Fibroblast of lung (primary cell): ENCODE measurements at places on chromosomes 12 and 14. TPM values are rescaled to one million over a fixed set of nuclear protein-coding genes. Genes with fewer than 3 reads are reported as not detected.

- peaks cover 15% of the 10 kb centered on the region for H3K36me3 ChIP-seq
- H3K27ac ChIP-seq, result no peak overlapping the region
These were observed 125.6 kb upstream of the RTL1 start for GRCh38 chr14:101028971-101029667.

DNA sequence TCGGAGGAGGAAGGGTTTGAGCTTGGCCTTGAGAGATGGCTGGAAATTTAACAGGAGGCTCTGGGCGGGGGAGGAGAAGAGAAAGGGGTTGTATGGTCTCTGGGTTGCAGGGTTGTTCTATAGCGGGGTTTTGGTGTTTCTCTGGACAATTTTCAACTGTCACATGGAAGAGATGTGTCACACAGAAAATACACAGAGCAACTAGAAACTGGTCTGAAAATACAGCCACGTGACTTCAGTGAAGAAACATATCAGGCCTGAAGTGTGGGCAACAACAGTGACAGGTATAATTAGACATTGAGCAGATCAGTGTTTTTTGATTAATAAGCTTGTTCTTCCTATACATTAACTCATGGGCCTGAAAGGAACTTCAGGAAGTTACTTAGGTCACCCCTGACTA, 205.3 kb upstream of the HMGA2 start:
- H3K27ac ChIP-seq, result no peak overlapping the region
- H3K4me1 ChIP-seq, result peaks cover 21% of the 10 kb centered on the region
- no peaks in the 10 kb centered on the region for H3K36me3 ChIP-seq
- no peak for DNase-seq
- H3K4me3 ChIP-seq, result no peak overlapping the region
- no peaks in the 10 kb centered on the region for H3K27me3 ChIP-seq

Gene GLIPR1
- polyA plus RNA-seq, result 186 and 245 TPM in 2 replicates

Gene OR6J1
- not detected in 2 replicates for polyA plus RNA-seq

Gene SETD1B
- polyA plus RNA-seq, result 1.2 and 1.7 TPM in 2 replicates

DNA sequence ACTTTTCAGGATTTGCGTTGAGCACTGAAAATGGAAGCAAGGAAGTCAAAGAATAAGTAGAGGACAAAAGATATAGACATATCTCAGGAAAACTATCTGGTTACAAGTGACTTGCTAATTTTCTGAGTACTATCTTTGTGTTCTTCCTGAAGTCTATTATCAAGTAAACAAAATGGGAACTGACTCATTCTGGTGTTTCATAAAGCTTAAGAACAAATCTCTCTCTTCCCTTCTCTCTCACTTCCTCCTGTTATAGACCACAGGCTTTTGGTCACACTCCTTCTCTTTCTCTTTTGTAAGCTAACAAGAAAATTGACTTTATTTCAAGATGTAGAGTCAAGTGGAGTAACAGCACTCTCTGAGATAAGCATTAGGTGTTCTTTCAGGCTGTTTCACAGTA, 406.6 kb upstream of the SYT1 start:
- no peak overlapping the region for H3K27ac ChIP-seq
- no peaks in the 10 kb centered on the region for H3K4me1 ChIP-seq
- no peaks in the 10 kb centered on the region for H3K36me3 ChIP-seq

Gene DACT1
- polyA plus RNA-seq, result 8.8 and 10.6 TPM in 2 replicates

- peak overlapping the region; percentile 67 for H3K27ac ChIP-seq
- H3K4me3 ChIP-seq, result no peak overlapping the region
- no peaks in the 10 kb centered on the region for H3K27me3 ChIP-seq
- peaks cover 1% of the 10 kb centered on the region for H3K36me3 ChIP-seq
These were observed 28.8 kb downstream of the ATXN2 start for GRCh38 chr12:111570084-111570961.

Gene GLS2
- polyA plus RNA-seq, result 0.03 and 0.08 TPM in 2 replicates

GRCh38 chr12:108939594-108939993, 59.7 kb downstream of the DAO start:
- peaks cover 10% of the 10 kb centered on the region for H3K27me3 ChIP-seq
- H3K27ac ChIP-seq, result no peak overlapping the region
- no peaks in the 10 kb centered on the region for H3K36me3 ChIP-seq
- H3K4me3 ChIP-seq, result no peak overlapping the region
- H3K4me1 ChIP-seq, result no peaks in the 10 kb centered on the region
- DNase-seq, result peak; percentile 6

Gene FLRT2
- polyA plus RNA-seq, result 4.6 and 10.5 TPM in 2 replicates

DNA sequence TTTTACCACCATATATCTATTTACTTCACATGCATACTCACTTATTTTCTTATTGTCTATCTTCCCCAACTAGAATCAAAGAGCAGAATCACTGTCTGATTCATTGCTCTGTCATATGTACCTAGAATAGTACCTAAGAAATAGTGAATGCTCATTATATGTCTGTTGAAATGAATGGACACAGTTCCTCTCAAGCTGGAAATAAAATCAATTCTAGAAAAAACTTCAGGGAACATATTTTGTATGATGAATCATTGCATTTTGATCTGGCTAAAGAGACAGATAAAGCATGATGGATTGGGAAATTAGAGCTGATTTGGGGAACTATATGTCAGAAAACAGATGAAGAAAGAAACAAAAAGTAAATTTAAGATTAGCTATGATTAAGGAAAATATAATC, 623.3 kb downstream of the C12orf50 start:
- H3K27me3 ChIP-seq, result no peaks in the 10 kb centered on the region
- H3K4me1 ChIP-seq, result no peaks in the 10 kb centered on the region
- H3K4me3 ChIP-seq, result no peak overlapping the region
- peak; percentile 27 for DNase-seq

Gene CD163
- 0.03 TPM in 1 of 2 replicates, not detected in the other for polyA plus RNA-seq

Gene NTF3
- 11.2 and 12.5 TPM in 2 replicates for polyA plus RNA-seq

Gene DGLUCY
- 26.7 and 33.7 TPM in 2 replicates for polyA plus RNA-seq

Gene PAH
- polyA plus RNA-seq, result not detected in 2 replicates

- peaks cover 2% of the 10 kb centered on the region for H3K4me1 ChIP-seq
- peaks cover 5% of the 10 kb centered on the region for H3K27me3 ChIP-seq
- peak overlapping the region; percentile 43 for H3K4me3 ChIP-seq
- H3K27ac ChIP-seq, result no peak overlapping the region
- peak; percentile 53 for DNase-seq
- no peaks in the 10 kb centered on the region for H3K36me3 ChIP-seq
These were observed 10.2 kb downstream of the OR6S1 start for GRCh38 chr14:20631023-20631879.

DNA sequence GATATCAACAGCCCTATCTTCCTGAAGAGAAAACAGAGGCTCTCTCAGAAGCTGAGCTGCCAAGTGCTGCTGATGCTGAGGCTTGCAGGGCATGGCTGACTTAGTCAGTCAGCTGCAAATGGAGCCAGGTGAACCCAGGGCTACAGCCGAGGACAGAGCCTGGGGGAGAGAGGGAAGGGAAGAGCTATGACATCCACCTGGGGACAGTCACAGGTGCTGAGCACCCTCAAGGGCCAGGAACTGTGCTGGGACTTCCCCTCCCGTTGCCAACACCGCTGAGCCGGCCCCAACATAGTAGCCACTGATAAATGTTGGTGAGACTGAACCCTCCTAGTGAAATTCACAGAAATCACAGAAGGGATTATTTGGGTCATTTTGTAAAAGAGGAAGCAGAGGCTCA, 6.7 kb upstream of the CHGA start:
- H3K4me1 ChIP-seq, result no peaks in the 10 kb centered on the region
- H3K36me3 ChIP-seq, result no peaks in the 10 kb centered on the region
- H3K27ac ChIP-seq, result no peak overlapping the region
- no peak overlapping the region for H3K4me3 ChIP-seq
- no peak for DNase-seq

DNA sequence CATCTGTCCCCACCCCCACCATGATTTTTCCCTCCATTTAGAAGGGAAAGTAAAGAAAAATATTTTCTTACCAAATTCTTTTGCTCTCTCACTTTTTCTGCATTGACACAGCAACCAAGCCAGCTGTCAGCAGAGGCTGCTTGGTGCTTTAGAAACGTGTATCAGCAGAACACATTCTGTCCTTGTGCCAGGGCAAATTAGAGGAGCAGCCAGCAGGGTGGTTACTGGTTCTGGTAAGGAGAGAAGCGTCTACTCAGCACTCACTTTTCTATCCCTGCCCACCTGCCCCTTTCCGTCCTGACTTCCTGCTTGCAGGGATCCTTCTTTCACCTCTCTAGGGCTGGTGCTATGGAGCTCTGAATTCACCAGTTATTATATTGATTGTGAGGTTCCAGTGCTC, 327.5 kb upstream of the PDE3A start:
- H3K36me3 ChIP-seq, result no peaks in the 10 kb centered on the region
- DNase-seq, result no peak
- H3K4me1 ChIP-seq, result no peaks in the 10 kb centered on the region

Gene C12orf54
- not detected in 2 replicates for polyA plus RNA-seq

- H3K27ac ChIP-seq, result no peak overlapping the region
- H3K4me1 ChIP-seq, result no peaks in the 10 kb centered on the region
- H3K4me3 ChIP-seq, result no peak overlapping the region
- H3K27me3 ChIP-seq, result no peaks in the 10 kb centered on the region
- no peak for DNase-seq
These were observed 7.6 kb downstream of the CCDC196 start for GRCh38 chr14:66493750-66494149.

DNA sequence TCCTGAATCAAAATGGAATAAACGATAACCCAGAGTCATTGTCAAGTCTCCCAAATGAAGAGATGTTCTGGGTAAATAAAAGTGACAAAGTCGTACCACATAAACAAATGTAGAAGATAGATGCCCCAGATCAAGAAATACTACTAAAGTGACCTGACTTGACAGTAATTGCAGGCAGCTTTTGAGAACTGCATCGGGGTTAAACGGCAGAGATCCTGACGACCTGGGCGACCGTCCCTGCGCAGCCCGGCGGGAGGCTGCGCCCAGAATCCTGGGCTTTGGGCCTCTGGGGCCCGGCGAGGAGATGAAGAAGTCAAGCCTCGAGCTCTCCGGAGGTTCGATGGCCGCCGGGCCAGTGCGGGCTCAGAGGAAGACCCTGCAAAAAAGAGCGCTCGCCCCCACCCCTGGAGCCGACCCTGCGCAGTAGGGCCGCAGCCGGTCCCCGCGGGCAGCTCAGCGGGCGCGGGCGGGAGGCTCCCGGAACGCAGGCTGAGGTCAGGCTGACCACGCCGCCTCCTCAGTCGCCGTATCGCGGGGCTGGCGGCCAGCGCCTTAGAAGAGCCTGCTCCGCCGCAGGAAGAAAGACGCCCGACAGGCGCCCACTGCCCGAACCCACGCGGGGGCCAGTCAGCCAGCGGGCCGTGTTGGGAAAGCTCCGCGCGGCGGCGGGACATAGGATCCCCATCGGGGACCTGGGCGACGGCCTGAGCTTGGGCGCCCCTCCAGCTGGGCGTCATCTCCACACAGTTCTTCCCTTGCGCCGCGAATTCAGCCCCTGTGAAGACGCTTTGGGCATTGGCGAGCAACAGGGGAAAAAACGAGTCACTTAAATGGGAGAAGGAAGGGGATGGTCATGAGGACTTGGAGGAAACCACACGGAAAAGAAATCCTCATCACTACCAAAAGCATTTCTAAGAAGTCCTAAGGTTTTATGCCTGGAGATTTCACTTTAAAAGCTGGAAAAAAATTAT, 16.0 kb downstream of the NKX2-1 start:
- H3K4me3 ChIP-seq, result no peak overlapping the region
- no peaks in the 10 kb centered on the region for H3K4me1 ChIP-seq
- H3K36me3 ChIP-seq, result no peaks in the 10 kb centered on the region

GRCh38 chr12:13124656-13125505, 21.4 kb upstream of the GSG1 start:
- H3K36me3 ChIP-seq, result no peaks in the 10 kb centered on the region
- peaks cover 6% of the 10 kb centered on the region for H3K4me1 ChIP-seq
- H3K27me3 ChIP-seq, result no peaks in the 10 kb centered on the region
- DNase-seq, result peak; percentile 34
- H3K27ac ChIP-seq, result no peak overlapping the region

DNA sequence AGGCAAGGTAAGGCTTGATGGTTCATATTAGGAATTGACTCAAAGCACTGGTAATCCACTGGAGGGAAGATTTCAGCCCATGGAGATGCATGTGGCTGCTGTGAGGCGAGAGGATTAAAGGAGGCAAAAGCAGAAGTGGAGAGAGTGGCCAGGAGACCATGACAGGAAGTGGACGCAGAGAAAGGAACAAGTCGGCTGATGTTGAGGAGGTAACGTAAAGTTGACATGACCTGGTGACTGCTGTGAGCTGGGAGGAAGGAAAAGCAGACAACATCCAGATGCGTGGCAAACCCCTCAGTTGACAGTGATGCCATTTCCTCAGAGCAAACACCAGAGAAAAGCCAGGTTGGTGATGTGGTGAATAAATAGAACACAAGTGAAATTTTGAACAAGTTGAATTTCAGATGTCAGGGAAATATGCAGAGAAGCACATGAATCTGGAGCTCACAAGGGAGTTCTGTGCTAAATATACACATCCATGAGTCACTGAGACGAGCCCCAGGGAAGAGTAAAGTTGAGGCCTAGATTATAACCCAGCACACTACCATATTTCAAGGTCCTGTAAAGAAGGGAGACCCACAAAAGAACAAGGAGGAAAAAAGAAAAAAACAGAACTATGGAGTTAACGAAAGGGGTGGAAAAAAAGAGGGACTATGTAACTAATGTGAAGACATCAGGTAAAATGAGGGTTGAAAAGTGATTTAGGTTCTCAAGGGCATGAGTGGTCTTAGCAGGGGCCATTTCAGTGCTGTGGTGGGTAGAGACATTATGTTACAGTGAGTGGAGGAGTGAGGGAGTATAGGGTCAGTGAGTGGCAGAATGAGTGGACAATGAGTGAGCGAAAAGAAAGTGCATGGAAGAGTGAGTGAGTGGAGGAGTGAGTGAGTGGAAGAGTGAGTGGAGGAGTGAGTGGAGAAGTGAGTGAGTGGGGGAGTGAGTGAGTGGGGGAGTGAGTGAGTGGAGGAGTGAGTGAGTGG, 61.6 kb upstream of the GZMB start:
- no peak overlapping the region for H3K4me3 ChIP-seq
- H3K4me1 ChIP-seq, result no peaks in the 10 kb centered on the region
- H3K27ac ChIP-seq, result no peak overlapping the region
- no peaks in the 10 kb centered on the region for H3K36me3 ChIP-seq
- no peak for DNase-seq

DNA sequence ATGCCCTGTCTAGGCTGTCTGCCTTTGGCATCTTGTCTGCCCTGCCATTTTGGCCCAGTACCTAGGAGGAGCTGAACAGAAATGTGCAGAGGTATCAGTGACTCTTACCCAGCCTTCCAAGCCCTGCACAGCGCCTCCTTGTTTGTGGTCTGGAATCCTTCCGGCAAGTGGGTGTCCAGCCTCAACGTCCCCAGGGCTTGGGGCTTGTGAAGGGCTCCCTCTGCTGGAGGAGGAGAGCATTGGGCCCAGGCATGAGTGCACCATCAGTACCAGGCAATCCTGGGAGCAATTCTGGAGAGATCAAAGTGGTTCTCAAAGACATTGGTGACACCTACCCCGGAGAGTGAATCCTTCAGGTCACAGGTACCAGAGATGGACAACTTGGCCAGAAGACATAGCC, 2.4 kb upstream of the TCL1B start:
- no peak overlapping the region for H3K4me3 ChIP-seq
- H3K27me3 ChIP-seq, result no peaks in the 10 kb centered on the region
- DNase-seq, result no peak
- no peaks in the 10 kb centered on the region for H3K36me3 ChIP-seq

- no peak for DNase-seq
- H3K4me3 ChIP-seq, result no peak overlapping the region
- no peak overlapping the region for H3K27ac ChIP-seq
- H3K27me3 ChIP-seq, result no peaks in the 10 kb centered on the region
- no peaks in the 10 kb centered on the region for H3K36me3 ChIP-seq
These were observed 7.8 kb upstream of the WSCD2 start for GRCh38 chr12:108121320-108121719.

GRCh38 chr14:103735439-103735814, 19.8 kb downstream of the ZFYVE21 start:
- no peaks in the 10 kb centered on the region for H3K4me1 ChIP-seq
- peaks cover 7% of the 10 kb centered on the region for H3K36me3 ChIP-seq
- DNase-seq, result no peak
- H3K27me3 ChIP-seq, result no peaks in the 10 kb centered on the region
- no peak overlapping the region for H3K27ac ChIP-seq
- no peak overlapping the region for H3K4me3 ChIP-seq
